Kidney epithelial cell (primary cell): ENCODE measurements at places on chromosomes 5 and 9.

DNA sequence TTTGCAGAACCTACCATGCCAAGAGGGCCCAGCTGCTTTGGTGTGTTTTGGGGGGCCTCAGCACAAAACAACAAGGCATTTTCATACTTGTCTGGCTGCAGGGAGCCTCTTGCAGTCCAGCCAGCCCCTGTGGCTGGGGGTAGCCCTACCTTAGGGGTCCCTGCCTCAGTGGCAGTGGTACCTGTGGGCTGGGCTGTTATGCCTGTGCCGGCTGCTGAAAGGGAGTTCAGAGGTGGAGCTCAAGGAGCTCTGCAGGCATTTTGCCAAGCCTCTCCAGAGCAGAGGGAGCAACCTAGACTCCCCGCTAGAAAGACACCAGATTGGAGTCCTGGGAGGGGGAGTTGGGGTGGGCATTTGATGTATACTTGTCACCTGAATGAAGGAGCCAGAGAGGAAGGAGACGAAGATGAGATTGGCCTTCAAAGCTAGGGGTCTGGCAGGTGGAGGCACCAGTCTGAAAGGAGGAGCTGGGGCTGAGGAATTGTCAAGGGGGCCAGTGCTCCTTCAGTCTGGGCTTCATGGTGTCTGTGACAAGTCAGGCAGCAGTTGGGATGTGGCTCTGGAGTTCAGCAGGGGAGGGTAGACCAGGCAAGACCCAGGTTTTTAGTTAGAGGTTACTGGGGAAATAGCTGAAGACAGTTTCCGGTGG lies 1.5 kb downstream of the SHROOM1 start:
- no peak for DNase-seq

- no peak for DNase-seq
These were observed 292.1 kb downstream of the ARRDC3 start for GRCh38 chr5:91090995-91091394.

GRCh38 chr5:109558364-109558763 lies 131.4 kb upstream of the MAN2A1 start:
- no peak for DNase-seq

DNA sequence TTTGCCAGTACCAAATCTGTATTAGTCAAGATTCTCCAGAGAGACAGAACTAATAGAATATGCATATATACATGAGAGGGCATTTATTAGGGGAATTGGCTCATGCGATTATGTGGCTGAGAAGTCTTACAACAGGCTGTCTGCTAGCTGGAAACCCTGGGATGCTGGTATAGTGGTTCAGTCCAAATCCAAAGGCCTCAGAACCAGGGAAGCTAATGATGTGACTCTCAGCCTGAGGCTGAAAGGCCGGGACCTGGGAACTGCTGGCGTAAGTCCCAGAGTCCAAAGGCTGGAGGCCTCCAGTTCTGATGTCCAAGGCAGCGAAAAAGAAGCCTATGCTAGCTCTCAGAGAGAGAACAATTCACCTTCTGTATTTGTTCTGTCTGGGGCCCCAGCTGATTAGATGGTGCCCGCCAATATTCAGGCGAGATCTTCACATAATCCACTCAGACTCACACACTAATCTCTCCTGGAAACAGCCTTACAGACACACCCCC lies 84.1 kb downstream of the KIAA1958 start:
- no peak for DNase-seq

DNA sequence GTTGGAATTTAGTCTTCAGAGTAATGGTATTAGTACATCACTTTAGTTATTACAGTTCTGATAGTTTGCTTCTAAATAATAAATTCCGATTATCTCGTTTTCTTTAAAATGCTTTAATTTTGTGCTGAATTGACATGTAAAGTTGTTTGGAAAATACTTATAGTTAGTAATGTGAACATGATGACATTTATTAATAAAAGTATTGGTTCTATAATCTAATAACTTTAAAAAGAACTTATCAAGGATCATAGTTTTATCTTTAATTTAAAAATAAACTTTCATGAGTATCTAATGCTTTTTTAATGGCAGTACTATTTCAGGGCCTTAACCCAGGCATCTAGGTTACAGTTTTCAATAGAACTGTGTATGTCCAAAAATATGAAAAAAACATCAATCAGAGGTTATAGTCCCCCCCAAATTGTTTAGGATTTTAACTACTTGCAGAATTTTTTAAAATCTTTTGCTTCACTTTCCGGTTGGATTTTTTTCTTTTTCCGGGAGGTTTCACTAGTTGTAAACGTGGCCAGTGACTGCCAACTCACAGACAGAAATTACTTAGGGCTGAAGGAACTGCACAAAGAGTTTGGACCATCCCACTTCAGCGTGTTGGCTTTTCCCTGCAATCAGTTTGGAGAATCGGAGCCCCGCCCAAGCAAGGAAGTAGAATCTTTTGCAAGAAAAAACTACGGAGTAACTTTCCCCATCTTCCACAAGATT lies 680 bp downstream of the GPX8 start:
- DNase-seq = peak; percentile 82

- DNase-seq = no peak
These were observed 33.8 kb upstream of the FYB1 start for GRCh38 chr5:39253196-39253595.

GRCh38 chr5:136639616-136640015 lies 274.3 kb upstream of the TRPC7 start:
- DNase-seq = no peak
